ENCODE measurements at places on chromosomes 5 and 9. TPM values are rescaled to one million over a fixed set of nuclear protein-coding genes. Genes with fewer than 3 reads are reported as not detected.

PRUNE2 gene
- 18.6 TPM for total RNA-seq

IRX4 gene
- not detected for total RNA-seq

PCAT7 gene
- total RNA-seq = not detected

AIF1L gene
- 5.7 TPM for total RNA-seq

NRARP gene
- 1.3 TPM for total RNA-seq

SMIM32 gene
- not detected for total RNA-seq

NDUFA8 gene
- total RNA-seq = 68.8 TPM

TMOD1 gene
- 59.3 TPM for total RNA-seq

DNA sequence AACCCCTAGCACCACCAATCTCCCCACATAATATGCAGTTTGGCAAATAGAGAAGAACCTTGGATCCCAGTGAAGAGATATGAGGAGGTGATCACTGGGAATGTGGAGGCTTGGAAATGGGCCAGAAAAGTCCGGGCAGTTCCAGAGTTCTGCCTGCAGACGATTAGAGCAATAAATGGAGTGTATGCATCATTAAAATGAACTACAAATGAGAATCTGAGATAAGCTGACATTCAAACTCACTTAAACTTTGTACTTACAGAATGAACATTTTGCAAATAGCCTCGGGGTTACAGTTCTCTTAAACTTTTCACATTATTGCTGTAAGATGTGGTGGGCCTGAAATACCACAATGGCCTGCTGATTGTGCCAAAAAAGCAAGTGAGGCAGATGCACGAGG is 23.0 kb upstream of the LHFPL2 start:
- DNase-seq = no peak

DNA sequence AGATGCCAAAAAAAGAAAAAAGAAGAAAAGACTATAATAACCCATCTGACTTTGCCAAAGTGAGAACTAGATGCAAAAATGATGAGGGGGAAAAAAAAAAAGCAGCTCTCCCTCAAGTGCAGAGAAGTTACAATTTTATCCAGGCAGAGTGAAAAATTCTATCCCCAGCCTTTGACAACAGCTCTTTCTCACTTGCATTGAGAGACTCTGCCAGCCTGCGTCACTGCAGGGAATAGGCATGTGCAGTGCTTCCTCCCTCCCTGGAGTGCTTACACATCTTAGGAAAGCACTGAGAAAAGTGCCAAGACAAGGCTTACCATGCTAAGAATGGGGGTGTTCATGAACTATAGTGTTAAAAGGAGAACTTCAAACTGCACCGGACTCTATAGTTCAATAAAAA is 418.6 kb upstream of the TYRP1 start:
- DNase-seq = no peak

DNA sequence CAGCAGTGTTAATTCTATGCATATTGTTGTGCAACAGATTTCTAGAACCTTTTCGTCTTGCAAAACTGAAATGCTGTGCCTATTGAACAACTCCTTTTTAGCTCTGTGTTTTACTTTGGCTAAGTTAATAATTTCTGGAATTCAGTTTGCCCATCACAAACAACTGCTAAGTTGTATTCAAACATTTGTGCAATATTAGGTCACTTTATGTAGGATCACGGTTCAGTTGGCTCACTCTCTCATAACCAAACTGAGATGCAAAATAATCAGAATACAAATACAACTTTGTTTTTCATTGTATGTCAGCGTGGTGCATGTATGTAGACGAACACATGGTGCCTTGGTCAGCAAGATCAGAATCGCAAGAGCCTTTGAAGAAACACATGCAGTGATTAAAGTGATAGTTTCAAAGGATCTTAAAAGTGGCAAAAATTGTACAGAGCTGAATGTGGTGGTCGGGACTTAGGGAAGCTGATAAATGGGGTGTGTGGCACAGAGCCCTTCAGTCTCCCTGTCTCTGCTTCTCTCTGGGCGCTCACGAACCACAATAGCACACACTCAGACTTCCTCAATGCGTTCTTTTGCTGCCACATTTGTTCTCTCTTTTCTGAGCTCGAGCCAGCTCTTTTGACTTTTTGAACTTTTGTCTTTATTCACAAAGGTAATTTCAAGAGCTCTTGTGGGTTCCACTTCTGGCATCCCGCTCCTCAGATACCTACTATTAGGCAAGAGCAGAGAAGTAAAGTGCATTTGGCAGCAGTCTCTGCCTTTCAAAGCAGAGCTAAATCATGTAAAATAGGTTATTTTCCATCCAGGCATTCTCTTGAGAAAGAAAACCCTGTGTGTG is 112.4 kb upstream of the CTSL start:
- DNase-seq = no peak

DNA sequence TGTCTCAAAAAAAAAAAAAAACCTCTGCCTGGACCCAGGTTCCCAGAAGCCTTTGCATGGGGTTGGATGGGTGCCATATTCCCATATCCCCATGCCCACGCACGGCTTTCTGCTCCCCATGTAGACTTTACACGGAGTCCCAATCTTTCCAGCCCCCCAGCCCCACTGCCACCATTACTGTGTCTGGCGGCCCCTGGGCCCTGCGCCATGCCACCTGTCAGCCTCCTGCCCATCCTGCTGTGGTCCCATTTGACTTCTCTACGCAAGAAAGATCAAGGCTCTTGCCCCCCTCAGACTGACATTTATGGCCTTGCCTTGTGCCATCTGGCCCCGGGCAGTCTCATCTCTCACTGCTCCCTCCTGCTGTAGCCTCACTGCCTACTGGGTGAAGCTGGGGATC is 6.5 kb upstream of the AK1 start:
- no peak for DNase-seq

GRCh38 chr9:134699343-134699740 is 57.7 kb downstream of the COL5A1 start:
- DNase-seq = no peak

GRCh38 chr9:708182-708550 is 133.3 kb upstream of the DMRT1 start:
- DNase-seq = no peak

GRCh38 chr5:137200906-137201700 is 298.0 kb downstream of the SPOCK1 start:
- no peak for DNase-seq

DNA sequence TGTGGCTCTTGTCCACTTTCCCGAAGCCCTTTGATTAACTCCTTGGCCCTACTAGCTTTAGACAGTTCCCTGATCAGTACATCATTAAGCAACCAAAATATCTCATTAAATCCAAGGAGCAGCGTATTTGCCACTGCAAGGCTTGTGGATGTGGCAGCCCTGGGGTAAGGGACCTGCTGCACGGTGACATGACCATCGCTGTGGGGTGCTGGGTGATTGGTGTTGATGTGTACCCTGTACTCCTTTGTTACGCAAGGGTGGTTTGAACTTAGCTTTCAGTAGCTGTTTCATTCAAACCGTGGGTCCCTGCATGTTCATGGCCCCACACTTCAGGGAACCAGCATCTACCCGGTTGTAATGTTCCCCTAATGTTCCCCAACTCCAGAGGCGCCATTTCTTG is 41.0 kb downstream of the OTULIN start:
- DNase-seq = no peak

DNA sequence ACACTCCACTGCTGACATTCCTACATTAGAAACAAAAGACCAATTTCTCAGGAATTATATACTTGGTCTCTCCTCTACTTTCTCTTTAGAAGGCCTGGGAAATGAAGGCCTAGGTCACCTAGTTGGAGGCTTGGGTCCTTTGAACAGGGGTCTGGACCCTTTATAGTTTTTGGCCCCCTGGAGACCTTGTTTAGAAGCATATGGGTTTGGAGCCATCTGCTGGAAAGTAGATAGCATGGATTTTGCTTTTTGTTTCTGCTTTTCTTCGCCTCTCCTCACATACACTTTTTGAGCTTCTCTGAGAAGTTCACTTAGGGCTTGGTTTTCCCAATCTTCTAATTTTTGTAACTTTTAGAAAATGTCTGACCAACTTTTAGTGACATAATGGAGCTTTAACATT is 67.1 kb upstream of the CDK20 start:
- DNase-seq = no peak

DNA sequence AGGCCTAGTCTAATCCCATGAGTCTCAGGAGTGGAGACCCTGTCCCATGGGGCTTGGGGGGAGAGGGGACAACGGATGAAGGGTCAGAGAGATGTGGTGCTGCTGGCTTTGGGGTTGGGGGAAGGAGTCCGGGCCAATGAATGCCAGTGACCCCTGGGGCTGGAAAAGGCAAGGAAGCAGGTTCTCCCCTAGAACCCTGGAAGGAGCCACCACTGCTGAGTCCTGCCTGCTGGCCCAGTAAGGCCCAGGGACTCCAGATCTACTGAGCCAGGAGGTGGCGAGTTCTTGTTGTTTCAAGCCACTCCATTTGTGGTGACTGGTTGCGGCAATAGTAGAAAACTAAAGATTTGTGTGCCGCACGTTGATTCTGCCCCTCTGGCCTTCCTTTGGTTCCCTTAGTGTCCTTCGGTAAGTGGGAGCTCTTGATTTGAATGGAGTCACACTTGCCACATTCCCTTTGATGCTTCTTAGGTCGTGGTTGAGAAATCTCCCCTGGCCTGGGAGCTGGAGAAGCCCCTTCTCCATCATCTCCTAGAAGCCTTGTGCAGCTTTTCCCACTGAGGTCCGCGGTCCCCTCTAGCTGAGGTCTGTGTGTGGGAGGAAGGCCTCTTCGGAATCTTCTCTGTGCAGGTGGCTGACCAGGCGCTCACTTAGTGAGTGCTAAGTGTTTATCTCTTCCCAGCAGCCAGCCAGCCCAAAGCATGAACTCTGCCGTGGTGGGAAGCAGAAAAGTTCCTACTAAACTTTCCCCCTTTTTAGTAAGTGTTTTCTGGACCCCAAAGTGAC is 9.0 kb downstream of the FCN1 start:
- DNase-seq = no peak

GRCh38 chr9:130473009-130473408 is 28.2 kb downstream of the ASS1 start:
- DNase-seq = no peak

All from adrenal gland (tissue), 19 donors.